ENCODE measurements at places on chromosomes 4 and X.

- DNase-seq, result no peak
Observed at GRCh38 chr4:174993916-174994315, 75.8 kb downstream of the ADAM29 start.

- no peak for DNase-seq
Observed at GRCh38 chr4:52376132-52376704, 282.9 kb downstream of the USP46 start.

DNA sequence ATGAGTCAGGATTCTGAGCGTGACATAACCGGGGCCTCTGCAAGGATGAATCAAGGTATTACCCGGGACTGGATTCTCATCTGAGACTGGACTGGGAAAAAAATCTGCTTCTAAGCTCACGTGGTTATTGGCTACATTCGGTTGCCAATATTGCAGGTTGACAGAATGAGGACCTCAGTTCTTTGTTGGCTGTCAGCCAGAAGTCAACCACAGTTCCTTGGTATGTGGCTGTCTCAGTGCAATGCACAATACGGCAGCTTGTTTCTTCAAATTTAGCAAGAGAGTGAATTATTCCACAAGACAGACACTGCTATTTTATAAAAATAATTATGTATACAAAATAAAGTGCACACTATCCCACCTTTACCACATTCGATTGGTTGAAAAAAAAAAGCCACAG lies 424.2 kb downstream of the KLHL4 start:
- DNase-seq, result peak; percentile 9

- DNase-seq, result no peak
Observed at GRCh38 chr4:24930151-24930550, 17.3 kb upstream of the CCDC149 start.

DNA sequence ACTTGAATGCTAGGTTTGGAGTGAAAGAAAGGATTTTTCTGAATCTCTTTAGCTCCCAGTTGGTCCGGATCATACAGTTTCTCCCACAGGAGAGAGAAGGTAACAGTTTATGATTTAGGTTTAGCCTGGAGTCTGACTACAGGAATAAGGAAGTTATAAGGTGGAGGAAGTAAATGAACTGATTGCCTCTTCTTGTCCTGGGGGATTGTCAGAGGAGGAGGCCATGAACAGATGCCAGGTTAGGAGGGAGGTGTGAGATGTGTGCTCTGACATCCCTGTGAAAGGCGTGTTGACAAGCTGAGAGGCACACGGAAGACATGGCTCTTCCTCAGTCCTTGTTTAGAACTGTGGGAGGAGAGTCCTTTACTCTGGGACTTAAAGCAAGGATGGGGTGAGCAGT lies 64.4 kb downstream of the CHRNA9 start:
- no peak for DNase-seq

GRCh38 chrX:107559506-107559905 lies 68.8 kb upstream of the PRPS1 start:
- DNase-seq, result no peak

All from stomach (tissue), 19 donors.